Left lung (tissue), 14 donors: ENCODE measurements at places on chromosomes 3 and 15. TPM values are rescaled to one million over a fixed set of nuclear protein-coding genes. Genes with fewer than 3 reads are reported as not detected.
A peak's percentile ranks its signal among the peaks of the same experiment; 100 is the strongest.

HCLS1 gene
- total RNA-seq: 98.6 TPM

CCDC39 gene
- not detected for total RNA-seq

P2RY13 gene
- total RNA-seq: 2.2 TPM

LINS1 gene
- 12.0 TPM for total RNA-seq

SPTSSB gene
- not detected for total RNA-seq

PLSCR4 gene
- total RNA-seq: 63.5 TPM

IMPG2 gene
- total RNA-seq: 0.26 TPM

MEIS2 gene
- total RNA-seq: 14.1 TPM

HESX1 gene
- 0.47 TPM for total RNA-seq

RTP3 gene
- total RNA-seq: not detected

DNA sequence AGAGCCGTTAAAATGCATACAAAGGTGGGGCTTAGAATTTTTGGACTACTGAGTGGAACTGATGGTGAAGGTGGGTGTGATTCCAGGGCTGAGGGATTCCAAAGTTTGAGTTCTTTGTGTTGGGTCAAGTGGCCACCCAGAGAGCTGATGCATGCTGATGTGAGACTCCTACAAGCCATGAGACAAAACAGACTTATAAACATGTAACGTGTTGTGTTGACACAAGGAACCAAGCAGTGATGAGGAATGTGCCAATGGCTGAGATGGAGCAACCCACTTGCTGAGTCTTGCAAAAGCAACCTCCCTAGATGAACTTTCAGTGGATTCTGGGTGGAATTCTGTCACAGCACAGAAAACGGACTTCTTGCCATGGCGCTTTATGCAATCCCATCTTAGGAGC, 289.0 kb downstream of the TLE3 start:
- no peak for DNase-seq

DNA sequence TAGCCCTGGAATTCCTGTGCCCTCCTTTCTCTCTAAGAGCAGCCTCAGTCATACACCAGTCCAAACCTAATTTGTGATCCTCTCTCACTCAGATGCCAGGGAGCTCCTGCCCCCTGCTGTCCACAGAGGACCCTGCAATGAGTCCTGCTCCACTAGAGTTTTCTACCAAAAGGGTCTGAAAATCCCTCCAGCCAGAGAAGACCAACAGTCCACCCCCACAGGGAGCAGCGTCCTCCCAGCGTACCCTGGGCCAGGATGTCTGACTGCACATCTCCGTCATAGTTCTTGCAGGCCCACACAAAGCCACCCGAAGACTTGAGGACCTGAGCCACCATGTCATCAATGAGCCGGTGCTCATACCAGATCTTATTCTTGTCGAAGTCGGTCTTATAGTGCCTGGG, 15.4 kb downstream of the IDH2 start:
- DNase-seq: no peak

DNA sequence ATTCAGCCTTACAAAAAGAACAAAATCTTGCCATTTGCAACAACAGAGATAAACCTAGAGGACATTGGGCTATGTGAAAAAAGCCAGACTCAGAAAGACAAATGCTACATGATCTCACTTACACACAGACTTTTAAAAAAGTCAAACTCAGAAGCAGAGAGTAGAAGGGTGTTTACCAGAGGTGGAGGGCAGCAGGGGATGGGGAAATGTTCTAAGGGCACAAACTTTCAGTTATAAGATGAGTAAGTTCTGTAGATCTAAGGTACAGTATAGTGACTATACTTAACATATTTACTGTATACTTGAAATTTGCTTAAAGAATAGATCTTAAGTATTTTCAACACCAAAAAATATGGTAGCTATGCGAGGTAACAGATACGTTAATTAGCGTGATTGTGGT, 3.0 kb downstream of the MYEF2 start:
- DNase-seq: no peak

GRCh38 chr15:63232405-63232804, 43.0 kb downstream of the RAB8B start:
- DNase-seq: no peak

- DNase-seq: no peak
These were observed 69.0 kb upstream of the RAD18 start for GRCh38 chr3:9032231-9032777.

GRCh38 chr3:155179437-155179827, 99.3 kb downstream of the MME start:
- DNase-seq: no peak

- DNase-seq: peak; percentile 73
These were observed 733.0 kb upstream of the DPPA4 start for GRCh38 chr3:110070161-110070916.

DNA sequence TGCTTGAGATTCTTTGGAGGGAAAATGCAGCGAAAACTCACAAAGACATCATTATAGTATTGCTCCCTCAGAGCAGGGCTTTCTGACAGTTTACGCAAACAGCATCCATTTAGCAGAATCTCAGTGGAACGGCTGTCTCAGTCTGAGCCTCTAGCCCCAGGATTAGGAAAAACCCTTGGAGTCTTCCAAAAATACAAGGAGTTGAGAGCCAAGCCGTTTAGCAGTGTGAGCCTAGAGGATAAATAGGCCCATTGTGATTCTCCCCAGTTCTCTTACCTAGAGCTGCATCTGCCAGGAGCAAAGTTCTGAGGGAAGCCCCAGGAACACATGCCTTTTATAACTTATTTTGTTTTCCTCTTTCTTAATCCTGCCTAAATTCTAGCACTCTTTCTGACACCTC, 359.6 kb downstream of the NTRK3 start:
- no peak for DNase-seq

DNA sequence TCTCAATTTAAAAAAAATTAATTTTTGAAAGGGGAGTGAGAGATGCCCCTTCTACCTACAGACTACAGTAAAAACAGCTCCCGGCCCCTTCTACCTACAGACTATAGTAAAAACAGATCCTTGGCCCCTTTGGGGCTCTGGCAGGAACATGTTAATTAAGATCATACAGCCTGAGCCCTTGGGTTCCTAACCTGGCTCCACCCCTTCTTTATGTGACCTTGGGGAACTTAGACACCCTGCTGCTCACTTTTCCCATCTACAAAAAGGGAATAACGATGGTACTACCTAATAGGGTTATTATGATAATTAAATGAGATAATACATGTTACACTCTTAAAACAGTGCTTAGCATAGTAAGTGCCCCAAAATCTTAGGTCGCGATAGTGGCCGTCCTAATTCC, 60.1 kb upstream of the SEC61A1 start:
- no peak for DNase-seq

DNA sequence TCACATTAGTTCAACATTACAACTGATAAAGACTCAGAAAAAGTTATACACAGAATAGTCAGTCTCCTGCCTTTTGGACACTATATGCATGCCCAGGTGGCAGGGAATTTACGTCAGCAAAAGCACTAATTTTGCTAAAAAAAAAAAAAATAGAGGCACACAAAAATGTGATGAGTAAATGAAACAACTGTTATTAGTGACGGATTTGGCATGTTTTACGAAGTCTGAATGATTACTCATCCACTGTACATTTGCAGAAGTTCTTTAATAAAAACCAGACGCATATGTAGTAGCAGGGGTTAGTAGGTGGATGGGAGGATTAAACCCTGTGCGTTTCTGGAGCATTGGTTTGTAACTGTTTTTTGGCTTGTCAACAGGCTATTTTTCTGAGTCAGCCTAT, 99.0 kb downstream of the MITF start:
- DNase-seq: no peak

DNA sequence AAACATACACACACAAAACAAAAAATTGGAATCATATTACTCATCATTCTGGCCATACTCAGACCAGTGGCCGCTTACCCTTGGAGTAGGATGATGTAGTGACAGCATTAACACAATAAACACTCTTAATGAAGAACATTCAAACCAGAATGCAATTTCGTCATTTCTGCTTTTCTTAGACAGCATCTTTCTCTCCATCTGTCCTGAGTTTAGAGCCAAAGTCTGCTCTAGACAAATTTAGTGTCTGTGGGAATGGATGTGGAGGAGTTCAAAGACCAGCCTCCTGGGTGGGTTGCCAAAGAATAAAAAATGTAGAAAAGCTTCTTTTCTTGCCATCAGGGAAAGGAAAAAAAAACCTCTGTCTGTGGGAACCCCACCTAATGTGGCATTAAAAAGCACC, 212.4 kb upstream of the POU1F1 start:
- DNase-seq: no peak

DNA sequence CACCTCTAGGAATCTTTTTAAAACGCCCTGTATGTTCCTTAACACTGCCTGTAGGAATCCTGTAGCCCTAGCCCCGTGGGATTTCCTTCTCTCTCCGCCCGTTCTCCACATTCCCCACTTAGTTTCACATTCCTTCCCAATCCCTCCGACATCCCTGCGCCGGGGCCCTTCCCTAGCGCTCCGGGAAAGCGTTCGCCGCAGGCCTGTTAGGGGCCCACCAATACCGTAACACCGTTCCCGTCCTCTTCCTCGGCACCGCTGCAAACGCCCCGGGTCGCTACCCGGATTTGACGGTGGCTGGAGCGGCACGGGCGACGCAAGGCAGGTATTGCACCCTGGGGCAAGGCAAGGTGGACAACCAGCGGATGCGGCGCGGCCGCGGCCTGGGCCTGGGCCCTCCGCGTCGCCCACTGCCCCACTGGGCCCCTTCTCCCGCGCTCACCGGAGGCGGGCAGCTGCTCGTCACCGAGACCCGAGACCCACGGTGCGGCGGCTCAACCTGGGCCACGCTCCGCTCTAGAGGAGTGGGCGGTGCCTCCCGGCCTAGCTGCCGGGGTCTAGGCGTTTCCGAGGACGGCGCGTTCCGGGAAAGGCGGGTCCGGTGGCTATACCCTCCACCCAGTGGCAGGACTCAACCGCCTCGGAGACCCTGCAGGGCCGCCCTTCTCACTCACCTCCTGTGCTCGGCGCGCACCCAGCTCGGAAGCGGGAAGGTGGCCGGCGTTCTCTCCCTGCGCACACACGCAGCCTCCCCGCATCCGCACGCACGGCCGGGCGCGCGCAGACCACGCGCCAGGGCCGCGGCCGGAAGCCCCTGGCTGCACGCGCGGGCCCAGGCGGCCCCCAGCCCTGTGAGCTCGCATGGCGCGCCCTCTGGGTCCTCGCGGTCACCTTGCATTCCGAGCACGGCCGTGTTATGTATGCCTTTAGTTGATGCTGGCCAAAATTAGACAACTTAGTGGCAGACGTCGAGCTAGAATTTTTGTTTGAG, at the start of gene B3GALNT1:
Gene B3GALNT1 (minus strand): TSS at position 789 of the 991 bp plus-strand sequence. CDS start 18,595 bp downstream, outside the sequence.
- DNase-seq: peak; percentile 73

DNA sequence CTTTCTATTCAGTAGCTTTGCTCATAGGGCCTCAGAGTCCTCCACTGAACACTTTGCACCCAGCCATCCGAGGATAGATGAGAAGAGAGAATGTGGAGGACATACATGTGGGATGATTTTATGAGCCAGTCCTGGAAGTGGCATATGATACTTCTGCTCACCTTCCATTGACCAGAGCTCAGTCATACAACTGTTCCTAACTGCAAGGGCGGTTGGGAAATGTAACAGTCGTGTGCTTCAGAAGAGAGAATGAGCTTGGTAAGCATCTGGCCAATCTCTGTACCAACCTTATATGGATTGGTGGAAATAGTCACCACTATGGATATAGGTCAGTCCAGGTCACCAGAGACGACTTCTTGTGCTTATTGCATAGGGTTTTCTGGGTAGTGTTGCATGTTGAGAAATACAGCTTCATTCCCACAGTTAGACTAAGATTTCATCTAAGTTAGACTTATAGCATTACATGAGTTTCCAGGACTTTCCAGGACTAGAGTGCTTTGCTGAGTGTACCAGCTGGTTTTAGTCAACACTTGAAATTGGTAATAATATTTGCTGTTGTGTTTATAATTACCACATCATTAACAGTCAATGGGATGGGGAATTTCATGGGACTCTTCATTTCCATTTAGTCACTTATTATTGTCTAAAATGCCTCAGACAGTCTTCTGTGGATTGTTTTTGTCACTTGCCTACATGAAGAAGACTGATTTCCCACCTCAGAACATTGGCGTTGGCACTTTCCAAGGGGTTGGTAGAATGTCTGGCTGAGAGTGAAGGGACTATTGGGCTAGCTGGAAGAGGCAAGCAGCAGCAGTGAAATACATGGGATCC, 214.5 kb upstream of the ROPN1 start:
- no peak for DNase-seq

DNA sequence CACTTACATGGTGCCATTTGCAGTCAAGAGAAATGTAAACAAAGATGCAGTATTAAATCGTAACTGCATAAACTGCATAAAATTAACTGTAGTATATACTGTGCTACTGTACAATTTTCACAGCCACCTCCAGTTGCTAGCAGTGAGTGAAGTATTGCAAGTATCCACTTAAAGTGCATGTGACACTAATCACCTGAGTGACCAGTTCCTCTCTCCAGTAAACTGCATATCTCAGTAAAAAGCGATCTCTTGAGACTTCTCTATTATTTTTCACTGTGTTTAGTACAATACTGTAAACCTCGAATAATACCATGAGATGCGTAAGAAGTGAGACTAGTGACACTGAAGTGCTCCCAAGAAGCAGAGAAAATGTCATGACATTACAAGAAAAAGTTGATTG, 111.7 kb upstream of the PLXND1 start:
- no peak for DNase-seq

- DNase-seq: no peak
These were observed 42.7 kb upstream of the B3GNT5 start for GRCh38 chr3:183210341-183210740.

DNA sequence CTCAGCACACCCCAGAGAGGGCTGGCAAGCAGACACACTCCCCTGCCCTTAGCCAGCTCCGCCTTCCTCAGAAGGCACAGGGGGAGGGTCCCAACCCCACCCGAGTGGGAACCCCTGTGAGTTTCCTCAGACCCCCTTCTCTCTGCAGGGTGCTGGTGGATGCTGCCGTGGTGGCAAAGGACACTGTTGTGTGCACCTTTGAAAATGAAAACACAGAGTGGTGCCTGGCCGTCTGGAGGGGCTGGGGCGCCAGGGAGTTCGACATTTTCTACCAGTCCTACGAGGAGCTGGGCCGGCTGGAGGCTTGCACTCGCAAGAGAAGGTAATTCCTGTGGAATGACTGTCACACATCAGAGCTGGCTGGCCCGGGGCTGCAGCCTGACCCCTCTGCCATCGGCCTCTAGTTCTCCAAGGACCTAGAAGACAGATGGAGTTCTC, 149.4 kb downstream of the LRRK1 start:
- no peak for DNase-seq

DNA sequence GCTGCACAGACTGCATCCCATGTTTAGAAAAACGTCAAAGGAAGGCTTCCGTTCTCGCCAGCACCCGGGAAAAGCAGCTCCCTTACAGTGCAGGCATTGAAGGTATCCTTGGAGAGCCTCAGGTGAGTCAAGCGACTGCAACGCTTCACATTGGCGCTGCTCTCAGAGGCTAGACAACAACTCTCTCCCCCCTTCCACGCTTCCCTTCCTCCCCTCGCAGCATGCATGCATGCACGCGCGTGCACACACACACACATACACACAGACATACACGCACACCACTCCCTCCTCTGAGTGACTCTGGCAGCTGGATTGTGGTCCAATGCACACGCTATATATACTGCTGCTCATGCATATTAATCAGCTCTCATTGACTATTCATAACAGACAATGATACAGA, 191.1 kb downstream of the PDZRN3 start:
- DNase-seq: no peak
